ENCODE measurements at places on chromosomes 2 and 18.
A peak's percentile ranks its signal among the peaks of the same experiment; 100 is the strongest.

DNA sequence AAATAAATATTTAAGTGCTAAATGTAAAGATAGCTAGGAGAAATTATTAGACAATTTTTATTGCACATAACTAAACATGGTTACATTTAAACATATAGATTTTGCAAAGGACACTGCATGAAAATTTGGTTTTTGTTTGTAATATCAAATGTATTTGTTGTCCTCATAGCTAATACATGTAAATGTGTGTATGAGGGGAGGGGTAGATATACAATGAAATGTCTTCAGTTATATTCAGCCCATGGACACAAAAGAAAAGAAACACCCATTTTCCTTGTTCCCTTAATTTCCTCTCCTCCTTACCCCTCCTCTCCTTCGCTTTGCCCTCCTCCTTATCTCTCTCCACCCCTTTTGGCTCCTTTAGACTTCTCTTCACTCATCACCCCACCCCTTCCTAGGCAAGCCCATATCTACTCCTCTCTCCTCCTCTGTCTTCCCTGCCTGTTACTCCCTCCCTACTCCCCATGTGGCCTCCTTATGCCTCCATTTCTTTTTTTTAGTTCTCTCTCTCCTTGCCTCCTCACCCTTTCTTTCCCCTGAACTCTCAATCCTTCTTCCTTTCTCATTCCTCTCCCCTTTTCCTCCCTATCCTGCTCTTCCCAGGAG, 1.4 kb downstream of the COL3A1 start:
- no peak for DNase-seq

- no peak for DNase-seq
Observed at GRCh38 chr2:120231974-120232635, 8.9 kb upstream of the TMEM185B start.

GRCh38 chr2:238699307-238700116, 148.4 kb upstream of the TWIST2 start:
- DNase-seq, result no peak

GRCh38 chr2:5839550-5839949, 147.4 kb downstream of the SOX11 start:
- DNase-seq, result peak; percentile 49

- peak; percentile 23 for DNase-seq
Observed at GRCh38 chr2:29615183-29615582, 306.2 kb downstream of the ALK start.

GRCh38 chr18:64149916-64150438, 1.1 kb upstream of the LINC00305 start:
- no peak for DNase-seq

- DNase-seq, result no peak
Observed at GRCh38 chr2:36339607-36340218, 15.9 kb upstream of the CRIM1 start.

Data from NCI-H69 (cell line).